ENCODE measurements at places on chromosomes 1 and 21.

DNA sequence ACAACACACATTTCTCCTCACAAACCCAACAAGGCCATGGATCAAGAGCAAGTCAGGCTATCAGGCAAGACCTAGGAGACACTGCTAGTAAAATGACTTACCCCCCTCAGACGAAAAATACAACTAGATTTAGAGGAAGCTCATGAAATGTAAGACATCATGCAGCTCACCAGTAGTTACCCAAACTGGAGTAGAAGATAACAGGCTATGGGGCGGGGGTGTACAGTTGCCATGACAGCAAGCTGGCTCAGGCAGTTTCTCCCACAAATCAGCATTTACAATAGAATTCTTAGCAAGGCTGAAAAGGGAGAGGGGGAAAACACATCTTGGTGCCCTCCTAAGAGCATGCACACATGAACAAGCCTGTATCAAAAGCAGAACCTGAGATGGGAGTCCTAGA, 13.9 kb downstream of the TPM3 start:
- no peak for DNase-seq

GRCh38 chr1:56189946-56190805, 389.2 kb downstream of the PLPP3 start:
- no peak for DNase-seq

DNA sequence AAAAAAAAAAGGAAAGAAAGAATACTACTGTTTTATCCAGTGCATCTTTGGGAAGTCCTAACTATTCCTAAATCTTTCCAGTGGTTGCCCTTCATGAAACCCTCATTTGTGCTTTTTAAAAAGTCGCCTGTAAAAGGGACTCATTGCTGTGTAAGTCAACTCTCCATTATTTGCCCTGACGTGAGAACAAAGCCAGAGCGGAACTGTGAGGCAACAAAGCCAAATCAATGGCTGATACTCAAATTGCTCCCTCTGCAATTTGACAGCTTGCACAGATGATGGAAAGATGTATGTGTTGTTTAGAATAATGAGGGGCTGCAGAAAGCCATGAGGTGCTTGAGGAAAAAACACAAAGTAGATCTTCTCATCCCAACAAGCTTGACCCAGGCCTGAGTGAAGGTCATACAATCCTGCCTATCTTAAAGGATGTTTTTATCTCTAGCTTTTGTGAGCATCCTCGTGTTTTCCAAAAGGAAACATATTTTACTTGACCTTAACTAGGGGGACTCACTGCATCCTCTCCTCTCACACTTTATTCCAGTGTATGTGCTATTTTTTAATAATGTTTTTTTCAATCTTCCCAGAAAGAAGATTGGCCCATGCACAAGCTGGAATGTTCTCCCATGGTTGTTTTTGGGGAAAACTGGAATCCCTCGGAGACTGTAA, 33.4 kb downstream of the SMYD2 start:
- no peak for DNase-seq

DNA sequence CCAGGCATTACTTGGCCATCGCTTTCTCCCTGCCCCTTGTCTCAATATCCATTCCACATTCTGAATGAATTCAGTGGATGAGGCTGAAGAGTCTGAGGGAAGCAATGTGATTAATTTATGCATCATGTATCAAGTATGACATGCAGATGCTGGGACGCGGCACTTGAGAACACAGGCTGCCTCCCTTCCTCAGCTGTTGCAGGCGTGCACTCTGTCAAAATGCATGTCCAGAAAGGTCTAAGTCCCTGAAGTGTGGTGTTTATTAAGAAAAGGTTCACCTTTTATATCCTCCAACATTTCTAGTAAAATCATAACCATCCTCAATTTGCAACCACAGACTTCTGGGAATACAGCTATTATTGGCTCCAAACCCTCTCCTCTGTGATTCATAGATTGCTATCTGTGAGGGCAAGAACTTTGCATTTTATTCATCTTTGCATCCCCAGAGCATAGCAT, 22.6 kb upstream of the RAB3GAP2 start:
- DNase-seq, result no peak

DNA sequence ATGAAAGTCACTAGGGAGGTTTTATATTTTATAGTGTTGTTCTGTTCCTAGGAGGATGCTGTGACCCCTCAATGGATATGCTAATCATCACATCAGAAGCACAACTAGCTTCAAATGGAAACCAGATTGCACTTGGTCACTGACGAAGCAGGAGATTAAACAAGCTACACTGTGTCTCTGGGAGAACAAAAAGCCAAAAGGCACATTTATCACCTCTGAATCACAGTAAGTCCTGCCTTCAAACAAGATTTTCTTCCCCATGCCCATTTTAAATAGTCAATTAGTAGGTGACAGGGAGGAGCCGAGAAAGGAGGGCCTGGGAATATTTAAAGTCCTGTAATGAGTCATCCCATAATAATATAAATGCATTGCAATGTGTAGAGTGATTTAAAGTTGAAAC, 38.1 kb downstream of the RGS2 start:
- no peak for DNase-seq

DNA sequence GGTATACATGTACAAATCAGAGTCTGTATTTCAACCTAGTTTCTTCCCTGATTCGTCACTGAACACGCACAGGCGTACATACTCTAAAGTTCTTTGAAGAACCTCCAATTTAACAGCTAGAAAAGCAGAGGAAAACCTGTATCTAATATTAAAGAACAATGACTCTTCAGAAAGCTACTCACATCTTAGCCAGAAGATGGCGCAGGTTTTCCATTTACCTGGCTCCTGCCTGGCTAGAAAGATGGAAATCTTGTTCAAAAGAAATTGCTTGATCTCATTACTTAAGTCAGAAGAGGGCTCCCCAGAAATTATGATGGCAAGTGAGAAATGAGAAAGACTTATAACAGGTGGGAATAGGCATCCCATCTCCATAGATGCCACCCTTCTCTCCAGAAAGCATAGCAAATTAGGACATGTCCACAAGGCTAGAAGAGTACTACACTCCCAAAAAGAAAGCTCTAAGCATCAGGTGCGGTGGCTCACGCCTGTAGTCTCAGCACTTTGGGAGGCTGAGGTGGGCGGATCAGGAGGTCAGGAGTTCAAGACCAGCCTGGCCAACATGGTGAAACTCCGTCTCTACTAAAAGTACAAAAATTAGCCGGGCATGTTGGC, 19.0 kb upstream of the L1TD1 start:
- peak; percentile 3 for DNase-seq

DNA sequence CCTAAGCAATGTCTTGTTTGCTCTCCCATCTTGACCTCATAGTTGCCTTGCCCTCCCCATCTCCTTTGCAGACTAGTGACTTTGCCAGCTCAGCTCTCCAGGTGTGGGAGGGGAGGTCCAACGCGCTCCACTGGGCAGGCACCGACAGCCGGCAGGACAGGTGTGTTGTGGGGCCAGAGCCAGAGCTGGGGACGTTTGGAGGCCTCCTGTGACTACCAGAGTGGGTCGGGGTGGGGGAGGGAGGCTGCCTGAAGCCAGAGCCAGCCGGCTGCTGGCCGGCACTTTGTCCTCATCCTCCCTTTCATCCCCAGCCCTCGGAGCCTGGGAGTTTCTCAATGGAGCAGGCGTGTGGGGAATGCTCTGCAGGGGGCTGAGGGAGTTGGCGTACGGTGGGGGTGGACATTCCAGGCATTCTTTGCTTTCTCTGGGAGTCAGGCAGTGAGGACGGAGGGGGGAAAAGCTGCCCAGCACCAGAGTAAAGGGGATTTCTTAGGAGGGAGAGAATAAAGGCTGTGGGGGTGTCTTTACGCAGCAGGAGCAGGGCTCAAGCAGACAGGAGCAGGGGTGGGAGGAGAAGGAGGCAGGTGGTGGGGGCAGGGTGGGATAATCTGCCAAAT, 20.2 kb downstream of the NUAK2 start:
- no peak for DNase-seq

DNA sequence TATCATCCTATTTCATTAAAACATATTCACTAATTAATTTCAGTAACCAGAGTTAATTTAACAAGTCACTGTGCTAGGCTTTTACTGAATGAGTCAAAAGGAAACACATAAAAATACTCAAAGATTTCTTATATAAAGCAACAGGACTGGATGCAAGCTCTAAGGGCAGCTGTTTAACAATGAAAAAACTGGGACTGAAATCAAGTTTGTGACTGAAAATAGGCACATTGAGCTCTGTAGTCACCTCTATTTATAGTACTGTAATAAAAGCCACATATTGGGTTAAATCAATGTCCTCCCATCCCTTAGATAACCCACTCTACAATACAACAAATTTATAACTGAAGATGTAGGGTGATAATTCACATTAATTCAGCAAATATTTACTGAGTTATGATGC, 52.4 kb downstream of the SMYD3 start:
- DNase-seq, result no peak

GRCh38 chr1:36988321-36988720, 46.0 kb downstream of the GRIK3 start:
- no peak for DNase-seq

GRCh38 chr1:156641761-156642264, at the start of gene BCAN:
BCAN (plus strand) TSS chr1:156642117; CDS start chr1:156646055, 3,938 bp downstream.
- DNase-seq, result no peak

DNA sequence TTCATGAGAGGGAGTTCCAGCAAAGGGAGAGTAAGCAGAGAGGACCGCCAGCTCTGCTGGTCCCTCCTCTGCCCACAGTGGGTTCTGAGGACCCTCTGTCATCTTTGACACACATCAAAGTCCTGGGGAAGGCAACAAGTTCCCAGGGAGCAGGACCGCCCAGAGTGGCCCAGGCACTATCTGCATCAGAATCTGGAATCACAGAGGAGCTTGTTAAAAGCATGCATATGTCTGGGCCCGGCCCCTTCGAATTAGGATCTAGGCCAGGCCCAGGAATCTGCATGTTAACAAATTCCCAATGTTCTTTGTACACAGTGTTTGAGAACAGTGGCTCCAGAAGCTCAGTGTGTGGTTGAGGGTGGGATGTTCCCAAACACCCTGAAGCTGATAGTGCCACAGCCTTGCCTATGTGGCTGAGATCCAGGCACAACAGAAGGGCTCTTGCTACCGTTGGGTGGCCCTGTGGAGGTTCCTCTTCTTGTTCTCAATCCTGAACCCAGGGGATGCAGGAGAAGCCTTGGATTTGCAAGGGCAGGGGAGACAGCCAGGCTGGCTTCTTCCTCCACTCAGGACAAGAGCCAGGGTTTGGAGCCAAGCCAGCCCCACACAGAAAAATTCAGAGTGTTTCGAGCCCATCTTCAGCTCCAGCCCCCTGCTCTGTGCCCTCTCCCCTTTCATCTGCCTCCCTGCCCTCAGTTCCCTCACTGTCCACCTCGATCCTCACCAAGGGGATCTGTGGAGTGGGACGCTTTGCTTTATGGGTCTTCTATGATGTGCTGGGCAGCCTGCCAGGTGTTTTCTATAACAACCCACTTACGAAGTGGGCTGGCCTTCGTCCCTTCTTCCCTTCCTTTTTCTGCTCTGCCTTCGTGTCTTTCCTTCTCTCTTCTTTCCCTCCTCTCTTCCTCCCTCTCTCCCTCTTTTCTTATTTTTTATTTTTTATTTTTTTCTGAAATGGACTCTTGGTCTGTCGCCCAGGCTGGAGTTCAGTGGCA, 129.0 kb upstream of the TMPRSS2 start:
- no peak for DNase-seq

DNA sequence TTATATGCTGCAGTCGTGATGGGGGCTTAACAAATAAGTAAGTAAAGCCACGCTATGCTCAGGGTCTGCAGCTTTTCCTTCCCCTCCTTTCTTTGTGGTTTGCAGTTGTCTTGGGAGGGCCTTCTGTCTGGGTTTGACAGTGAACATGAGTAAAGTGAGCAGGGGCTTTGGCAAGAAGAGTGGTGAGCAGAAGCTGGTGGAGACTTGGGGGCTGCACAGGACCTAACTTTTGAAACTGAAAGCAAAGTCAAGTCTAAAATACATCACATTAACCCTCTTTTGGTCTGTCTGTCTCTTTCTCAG, 368.6 kb upstream of the VAMP3 start:
- no peak for DNase-seq

DNA sequence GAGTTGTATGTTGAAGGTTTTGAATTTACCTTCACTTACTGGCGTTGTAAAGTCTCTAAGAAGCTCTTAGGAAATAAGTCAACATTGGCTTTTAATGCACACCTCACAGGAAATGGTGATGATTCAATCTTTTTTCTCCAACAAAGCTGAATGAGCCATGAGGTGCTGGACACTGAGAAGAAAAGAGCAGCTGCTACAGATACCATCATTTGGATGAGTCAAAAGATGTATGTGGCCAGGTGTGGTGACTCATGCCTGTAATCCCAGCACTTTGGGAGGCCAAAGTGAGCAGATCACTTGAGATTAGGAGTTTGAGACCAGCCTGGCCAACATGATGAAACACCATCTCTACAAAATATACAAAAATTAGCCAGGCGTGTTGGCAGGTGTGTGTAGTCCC, 3.3 kb upstream of the IL23R start:
- no peak for DNase-seq

DNA sequence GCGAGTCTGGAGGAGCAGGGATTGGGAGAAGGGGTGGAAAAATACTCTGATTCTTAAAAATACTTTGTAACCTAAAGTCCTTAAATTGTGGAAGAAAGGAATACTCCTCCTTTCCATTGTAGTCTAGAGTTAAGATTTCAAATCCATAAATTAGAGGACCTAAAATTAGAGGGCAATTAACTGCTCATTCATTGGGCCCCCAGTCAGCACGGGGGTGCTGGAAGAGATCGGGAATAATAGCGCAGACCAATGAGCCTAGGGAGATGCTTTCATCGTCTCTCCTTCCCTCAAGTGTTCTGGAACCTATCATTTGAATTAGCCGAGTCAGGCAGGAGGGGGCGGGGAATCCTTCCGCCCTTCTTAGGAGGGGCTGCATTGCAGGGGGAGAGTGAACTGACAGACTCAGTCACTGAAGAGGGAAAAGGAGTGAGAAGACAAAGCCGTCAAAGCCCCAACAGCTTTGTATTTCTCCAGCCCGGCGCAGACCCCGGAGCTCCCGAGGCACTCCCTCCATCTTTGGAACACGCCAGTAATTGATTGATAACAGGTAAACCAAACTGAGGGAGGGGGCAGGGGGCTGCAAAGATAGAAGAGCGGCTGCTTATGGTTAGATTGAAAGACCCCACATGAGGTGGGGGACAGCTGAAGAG, at the start of gene MLLT11:
TSS of gene MLLT11 (plus strand) at position 391 of the 650 bp plus-strand sequence. CDS start 6,828 bp downstream, outside the sequence.
- DNase-seq, result no peak

GRCh38 chr1:19438516-19439195, 46.7 kb downstream of the CAPZB start:
- no peak for DNase-seq

- DNase-seq, result no peak
Observed at GRCh38 chr21:32325706-32326105, 27.1 kb downstream of the MRAP start.

- no peak for DNase-seq
Observed at GRCh38 chr1:199551967-199552565, 475.4 kb upstream of the NR5A2 start.

DNA sequence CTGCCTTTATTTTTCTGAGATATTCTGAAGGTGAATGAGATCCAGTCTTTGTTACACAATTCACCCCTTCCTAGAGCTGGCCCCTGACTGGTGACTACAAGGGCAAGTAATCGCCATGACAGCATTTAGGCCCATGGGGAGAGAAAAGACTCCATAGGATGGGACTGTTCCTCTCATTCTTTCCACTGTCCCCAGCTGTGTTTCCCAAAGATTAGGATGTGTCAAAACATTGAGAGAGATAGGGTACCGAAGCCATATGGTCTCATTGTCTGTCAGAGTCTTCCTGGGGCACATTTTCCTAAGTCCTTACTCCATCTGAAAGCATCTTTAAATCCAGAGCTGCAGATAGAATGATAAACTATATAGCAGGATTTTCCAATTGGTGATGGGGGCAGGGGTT, 423.5 kb downstream of the OMA1 start:
- DNase-seq, result no peak

GRCh38 chr1:43786201-43786958, 79.0 kb downstream of the ST3GAL3 start:
- no peak for DNase-seq

- no peak for DNase-seq
Observed at GRCh38 chr1:8527941-8528340, 210.0 kb downstream of the SLC45A1 start.

All from activated CD8-positive, alpha-beta memory T cell treated with anti-CD3 and anti-CD28 coated beads for 1 hour (primary cell).